ENCODE measurements at places on chromosomes 2 and 18.

GRCh38 chr2:198499539-198499938, 695.1 kb downstream of the PLCL1 start:
- no peak for DNase-seq

DNA sequence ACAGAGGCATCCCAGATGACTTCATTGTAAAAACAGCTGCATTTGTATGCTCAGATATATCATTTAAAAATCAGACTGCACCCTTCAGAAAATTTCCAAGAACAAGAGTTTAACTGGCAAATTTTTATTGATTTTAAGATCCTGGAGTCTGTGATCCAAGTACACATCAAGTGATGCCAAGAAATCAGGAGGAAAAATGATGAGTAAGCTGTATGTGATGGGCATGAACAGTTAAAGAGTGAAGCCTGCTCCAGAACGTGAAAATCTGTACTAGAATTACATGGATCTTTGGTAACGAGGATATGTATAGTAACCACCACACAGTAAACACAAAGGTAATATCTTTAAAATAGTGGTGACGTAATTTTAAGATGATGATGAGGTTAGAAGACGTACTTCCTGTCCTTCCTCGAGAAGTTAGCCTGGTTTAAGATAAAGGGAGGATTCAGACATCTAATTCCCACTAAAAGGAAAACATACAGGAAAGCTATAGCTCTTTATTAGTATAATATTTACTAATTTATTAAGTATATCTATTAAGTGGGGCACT, 1374.3 kb upstream of the DDX18 start:
- no peak for DNase-seq

DNA sequence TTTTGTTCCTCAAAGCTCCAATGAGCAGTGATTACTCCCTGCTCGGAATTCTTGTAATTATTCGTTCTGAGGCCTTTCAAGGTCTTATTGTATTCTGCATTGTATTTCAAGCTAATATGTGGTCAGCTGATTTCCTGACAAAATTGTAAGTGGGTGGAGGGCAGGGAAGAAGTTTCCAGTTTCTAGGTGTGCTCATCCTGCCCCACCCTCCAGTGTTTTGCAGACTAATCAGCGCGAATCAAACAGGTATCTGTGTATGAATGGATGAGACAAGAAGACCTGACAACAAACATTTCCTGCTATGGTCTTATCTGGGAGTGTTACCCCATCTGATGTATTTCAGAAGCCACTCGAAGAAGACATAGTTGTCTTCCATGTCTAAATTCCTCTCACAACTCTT, 35.3 kb downstream of the MYCN start:
- no peak for DNase-seq

DNA sequence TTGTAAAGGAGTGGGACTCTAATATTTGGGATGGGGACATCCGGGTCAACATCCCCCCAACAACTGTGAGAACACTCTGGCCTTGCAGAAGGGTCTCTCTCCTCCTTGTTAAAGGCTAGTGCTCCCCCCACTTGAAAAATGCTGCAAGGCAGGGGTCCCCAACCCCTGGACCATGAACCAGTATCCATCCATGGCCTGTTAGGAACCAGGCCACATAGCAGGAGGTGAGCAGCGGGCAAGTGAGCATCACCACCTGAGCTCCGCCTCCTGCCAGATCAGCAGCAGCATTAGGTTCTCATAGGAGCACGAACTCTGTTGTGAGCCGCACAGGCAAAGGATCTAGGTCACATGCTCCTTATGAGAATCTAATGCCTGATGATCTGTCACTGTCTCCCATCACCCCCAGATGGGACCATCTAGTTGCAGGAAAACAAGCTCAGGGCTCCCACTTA, 243.9 kb upstream of the ID2 start:
- no peak for DNase-seq

Data from NCI-H1417 treated with DMSO at 0.1 percent for 48 hours (cell line).